ENCODE measurements at places on chromosomes 12 and 14. TPM values are rescaled to one million over a fixed set of nuclear protein-coding genes. Genes with fewer than 3 reads are reported as not detected.

DNA sequence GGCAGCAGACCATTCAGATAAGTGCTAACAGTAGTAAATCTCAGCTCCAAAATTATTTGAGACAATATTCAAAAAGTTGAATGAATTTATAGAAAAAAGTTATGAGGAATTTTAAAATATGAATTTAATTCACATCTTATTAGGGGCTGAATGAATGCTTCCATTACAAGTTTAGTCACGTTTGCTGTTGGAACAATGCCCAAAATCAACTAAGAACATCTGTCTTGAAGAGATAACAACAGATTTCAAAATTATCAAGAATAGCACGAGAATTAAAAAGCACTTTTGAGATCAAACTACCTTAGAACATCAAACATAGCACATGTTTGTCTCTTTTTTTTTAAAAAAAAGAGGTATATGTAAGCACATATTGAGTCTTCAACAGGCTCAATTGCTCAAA lies 115.4 kb upstream of the PPFIA2 start:
- DNase-seq: no peak

The COX6A1 gene
- total RNA-seq: 557 TPM

The LRP1-AS gene
- total RNA-seq: not detected

DNA sequence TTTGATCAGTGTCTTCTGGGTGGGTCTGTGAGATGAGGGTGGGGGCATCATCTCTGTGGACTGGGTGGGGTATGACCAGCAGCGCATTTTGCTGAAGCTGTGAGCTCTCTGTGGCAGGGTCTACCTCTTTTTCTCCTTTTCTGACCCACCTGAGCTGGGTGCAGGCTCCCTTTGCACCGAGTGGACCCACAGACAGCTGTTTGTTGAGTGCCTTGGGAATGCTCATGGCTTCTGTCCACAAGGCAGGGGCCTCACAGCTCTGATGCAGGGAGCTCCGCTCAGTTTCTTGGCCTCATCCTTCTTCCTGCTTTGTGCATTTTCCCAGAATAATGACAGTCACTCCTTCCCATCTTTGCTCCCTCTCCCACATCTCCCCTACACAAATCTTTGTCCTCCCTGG lies 380.6 kb downstream of the DPF3 start:
- DNase-seq: no peak

DNA sequence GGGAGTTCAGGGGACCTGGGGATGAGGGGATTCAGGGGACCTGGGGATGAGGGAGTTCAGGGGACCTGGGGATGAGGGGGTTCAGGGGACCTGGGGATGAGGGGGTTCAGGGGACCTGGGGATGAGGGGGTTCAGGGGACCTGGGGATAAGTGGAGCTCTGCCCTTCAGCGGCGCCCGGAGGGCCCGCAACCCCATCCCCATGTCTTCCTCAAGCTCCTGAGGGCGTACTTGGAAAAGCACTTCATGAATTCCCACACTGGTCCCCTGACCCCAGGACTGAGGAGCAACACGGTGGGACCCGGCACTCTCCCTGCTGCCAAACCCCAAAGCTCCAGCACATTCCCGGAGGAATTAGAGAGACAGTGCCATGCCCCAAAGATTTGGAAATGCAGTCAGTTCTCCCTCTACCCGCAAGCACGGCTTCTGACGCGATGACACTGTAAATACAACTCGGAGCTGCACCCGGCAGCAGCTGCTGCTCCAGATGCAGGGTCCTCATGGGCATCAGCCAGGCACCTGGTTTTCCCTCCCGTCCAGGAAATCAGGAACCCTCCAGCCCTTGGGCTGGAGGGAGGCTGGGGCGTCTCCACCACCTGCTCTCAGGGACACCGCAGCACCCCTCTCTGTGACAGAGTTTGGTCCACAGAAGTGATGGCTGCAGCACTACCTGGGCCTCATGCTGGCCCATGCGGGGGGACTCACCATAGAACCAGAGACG lies 32.8 kb upstream of the C14orf180 start:
- DNase-seq: no peak

- DNase-seq: no peak
Observed at GRCh38 chr14:61568572-61569011, 126.7 kb upstream of the HIF1A start.

GRCh38 chr14:36320897-36321381 lies 502 bp upstream of the MBIP start:
- no peak for DNase-seq

DNA sequence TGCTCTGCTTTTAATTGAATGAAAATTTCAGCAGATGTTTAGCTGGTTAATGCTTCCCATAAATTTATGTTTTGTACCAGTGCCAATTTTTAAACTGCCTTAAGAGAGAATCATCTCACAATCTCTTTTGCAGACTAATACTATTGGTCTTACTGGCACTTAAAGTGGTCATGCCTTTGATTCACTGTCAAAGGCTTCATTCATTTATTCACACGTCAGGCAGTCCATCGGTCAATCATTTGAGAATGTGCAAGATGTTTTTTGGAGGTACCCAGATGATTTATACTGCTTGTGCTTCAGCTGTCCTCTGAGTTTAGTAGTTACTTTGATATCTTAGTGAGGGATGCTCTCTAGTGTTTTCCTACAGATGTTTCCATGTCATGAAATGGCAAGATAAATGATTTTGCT lies 83.4 kb downstream of the NAV3 start:
- no peak for DNase-seq

DNA sequence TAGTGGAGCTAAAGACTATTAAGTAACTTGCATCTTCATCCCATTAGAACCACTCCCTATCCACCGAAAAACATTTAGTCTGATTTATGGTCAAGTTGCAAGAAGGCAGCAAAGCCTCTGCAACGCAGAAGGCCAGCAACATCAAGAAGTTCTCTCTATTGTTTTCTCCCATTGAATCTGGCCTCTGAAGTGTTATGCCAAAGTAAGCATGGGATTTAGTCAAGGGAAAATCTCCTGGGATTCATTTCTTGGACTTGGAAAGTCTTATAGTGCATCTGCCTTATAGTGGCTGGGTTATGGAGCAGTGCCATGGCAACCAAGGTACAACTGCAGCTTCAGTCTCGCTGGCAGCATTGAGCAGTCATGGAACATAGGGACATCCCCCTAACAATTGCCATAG lies 87.7 kb upstream of the KRR1 start:
- no peak for DNase-seq

The CAPZA3 gene
- not detected for total RNA-seq

Measured in Panc1 (cell line).